Stimulated activated naive B cell treated with anti-CD40 and anti-IgM and Interleukin-4, amounts not matched to agents 10 μg/mL and 1 μg/mL and 100 μg/mL, for 72 hours (primary cell): ENCODE measurements at places on chromosomes 4 and X.
A peak's percentile ranks its signal among the peaks of the same experiment; 100 is the strongest.

DNA sequence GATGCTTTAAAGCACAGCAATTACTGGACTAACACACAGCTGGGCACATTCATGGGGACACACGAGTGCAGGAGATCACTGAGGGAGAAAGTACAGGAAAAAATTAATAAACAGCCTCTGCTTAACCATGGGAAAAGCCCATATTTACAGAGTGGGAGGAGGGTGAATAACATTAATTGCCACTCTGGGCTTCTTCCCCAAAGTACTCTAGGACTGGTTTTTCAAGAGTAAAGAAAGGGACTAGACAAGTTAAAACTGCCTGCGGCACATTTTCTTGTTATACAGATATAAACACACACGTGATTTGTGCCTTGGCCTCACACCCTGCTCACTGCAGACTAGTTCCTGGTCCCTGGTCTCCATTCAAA, 179.7 kb upstream of the TET2 start:
- peak; percentile 19 for DNase-seq

- no peak for DNase-seq
Observed at GRCh38 chrX:10341309-10341708, 184.5 kb downstream of the CLCN4 start.

DNA sequence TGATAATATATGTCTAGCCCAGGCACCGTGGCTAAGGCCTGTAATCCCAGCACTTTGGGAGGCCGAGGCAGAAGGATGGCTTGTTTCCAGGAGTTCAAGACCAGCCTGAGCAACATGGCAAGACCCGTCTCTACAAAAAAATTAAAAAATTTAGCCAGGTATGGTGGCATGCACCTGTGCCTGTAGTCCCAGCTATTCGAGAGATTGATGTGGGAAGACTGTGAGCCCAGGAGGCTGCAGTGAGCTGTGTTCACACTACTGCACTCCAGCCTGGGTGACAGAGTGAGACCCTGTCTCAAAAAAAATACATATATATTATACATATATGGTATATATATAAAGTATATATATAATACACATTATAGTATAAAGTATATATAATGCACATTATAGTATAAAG, 162.0 kb upstream of the MAB21L2 start:
- no peak for DNase-seq

GRCh38 chr4:69995526-69996016, at the start of gene STATH:
TSS of gene STATH (plus strand) at chr4:69995966. CDS start at chr4:69998438, 2,472 bp downstream.
- DNase-seq: no peak

DNA sequence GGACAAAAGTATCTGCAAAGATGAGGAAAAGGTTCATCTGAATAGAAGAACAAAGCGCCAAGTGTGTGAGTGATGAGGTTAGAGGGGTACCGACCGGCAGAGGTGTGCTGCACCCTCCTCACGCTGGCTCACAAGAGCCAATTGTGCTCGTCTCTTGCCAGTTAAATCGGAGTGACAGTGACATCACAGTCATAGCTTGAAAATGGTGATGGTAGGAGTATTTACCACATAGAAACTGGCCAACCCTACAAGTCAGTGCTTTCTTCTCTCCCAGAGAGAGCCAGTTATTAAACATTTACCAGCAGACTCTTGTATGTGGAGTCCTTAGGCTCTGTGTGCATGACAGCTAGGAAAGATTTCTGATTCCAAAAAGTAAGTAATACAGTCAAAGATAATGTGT, 32.4 kb downstream of the CLDN22 start:
- no peak for DNase-seq

GRCh38 chrX:46918434-46918833, 6.2 kb downstream of the JADE3 start:
- DNase-seq: no peak
